Stimulated activated CD4-positive, alpha-beta T cell treated with anti-CD3 and anti-CD28 coated beads, Interleukin-4, amount 100 ng/mL, for 1 hour (primary cell): ENCODE measurements at places on chromosomes 11 and 22.

DNA sequence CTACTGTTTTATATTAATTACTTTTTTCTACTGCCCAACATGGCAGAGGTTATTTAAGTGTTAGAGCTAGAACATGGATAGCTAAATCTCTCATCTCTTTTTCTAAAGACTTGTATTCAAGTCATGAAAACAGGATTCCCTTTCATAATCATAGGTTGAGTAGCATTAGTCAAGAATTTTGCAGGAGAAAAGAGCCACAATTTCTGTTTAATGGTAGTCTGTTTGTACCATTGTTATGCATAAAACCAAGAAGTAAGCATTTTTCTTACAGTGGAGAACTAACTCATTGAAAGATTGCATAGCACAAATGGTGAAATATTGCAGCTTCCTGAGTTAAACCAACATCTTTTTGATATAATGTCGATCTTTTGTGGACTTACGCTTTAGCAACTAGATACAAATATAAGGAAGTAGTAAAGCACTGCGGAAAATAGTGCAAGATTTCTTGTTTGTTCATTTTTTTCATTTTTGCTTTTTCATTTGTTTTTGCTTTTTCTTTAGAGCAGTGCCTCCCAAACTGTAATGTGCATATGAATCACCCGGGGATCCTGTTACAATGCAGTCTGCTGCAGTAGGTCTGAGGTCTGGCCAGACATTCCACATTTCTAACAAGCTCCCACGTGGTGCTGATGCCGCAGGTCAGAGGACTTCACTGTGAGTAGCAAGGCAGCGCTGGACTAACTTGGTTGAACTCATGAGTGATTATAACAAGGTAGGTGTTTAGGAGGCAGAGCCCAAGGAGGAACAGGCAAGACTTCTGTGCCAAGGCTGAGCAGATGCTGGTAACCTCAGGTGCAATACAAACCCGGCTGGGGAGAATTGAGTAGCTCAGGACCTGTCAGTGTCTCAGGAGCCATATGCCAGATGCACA lies 4.6 kb downstream of the ETS1 start:
- no peak for DNase-seq

- no peak for DNase-seq
Measured at GRCh38 chr11:92839450-92839849, 130.0 kb upstream of the MTNR1B start.

GRCh38 chr11:119120639-119121007 lies 757 bp upstream of the HINFP start:
- DNase-seq = no peak

DNA sequence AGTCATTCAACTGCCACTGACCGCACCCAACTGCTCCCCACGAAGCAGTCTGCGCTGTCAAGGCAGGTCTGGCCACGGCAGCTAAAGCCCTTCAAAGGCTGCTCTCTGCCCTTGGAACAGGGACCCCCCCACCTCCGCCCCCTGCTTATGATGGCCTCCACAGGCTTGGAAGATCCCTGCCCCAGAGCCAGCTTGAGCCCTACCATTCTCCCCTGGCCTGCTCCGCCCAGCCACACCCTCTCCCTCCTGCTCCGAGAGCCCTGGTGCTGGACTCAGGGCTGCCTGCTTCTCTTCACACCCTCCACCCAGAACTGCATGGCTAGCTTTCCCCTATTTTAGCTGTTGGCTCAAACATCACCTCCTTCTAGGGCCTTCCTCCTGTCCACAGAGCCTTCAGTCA lies 19.0 kb downstream of the ZMAT5 start:
- no peak for DNase-seq

DNA sequence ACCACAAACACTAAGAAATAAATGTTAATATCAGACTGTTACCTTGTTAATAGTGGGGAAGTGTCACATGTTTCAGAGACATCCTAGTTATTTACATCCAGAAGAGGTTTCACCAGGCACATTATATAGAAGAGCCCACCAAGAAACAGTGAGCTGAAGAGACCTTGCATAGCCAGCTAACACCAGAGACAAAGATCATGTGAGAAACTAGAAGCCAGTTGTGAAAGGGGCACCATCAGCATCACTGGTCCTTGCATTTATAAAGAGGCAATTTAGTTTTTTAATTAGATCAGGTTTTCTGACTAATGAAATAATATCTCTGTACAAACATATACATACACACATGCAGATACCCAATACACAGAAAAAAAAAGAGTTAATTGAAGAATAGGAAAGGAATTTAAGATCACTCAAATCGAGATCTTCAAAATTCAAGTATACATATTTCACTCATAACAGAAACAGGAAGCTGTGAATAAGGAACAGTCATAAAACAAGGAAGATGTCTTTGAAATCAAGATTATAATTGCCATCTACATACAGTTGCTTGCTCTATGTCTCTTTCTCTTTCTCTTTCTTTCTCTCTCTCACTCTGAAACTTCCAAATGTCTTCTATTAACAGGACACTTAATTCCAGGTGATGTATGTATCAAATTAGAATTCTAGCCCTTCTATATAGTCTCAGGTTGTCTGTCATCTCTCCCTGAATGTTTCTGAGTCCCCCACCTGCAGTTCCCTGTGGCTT lies 348.7 kb downstream of the ETS1 start:
- DNase-seq = no peak

- no peak for DNase-seq
Measured at GRCh38 chr11:67592880-67593564, 9.4 kb downstream of the GSTP1 start.
